ENCODE measurements at places on chromosomes 5 and 9.

- no peak for DNase-seq
These were observed 120.0 kb upstream of the CACNA1B start for GRCh38 chr9:137757613-137758029.

GRCh38 chr9:136059321-136059791 is 35.7 kb downstream of the NACC2 start:
- no peak for DNase-seq

DNA sequence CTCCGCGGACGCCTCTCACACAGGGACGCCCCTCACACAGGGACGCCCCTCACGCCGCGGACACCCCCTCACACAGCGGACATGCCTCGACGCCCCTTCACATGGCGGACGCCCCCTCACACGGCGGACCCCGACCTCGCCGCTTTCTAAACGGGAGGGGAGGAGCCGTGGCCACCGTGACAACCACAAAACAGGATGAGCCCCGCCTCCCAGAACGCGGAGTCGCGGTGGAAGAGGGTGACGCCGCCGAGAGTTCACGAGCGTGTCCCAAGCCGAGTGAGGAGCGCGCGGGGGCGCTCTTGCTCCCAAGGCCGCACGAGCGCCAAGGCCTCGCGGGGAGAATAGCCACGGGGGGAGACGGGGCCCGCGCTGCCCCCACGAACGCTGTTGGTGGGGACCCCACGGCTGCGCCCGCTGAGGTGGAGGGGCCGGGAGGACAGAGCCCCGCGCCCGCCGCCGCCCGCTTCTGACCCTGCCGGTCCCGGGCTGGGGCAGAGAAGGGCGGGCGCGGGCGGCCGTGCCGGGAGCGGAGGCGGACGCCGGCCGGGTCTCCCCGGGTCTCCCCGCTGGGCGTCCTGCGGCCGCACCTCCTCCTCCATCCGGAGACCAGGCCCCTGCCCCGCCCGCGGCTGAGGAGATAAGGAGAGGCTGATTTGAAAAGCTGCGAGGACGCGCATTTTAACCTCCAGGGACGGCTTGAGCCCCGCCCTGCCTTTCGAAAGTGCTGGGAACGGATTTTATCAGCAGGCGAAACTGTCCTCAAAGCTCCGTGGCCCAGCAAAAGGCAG is 3.9 kb upstream of the NKD2 start:
- DNase-seq, result peak; percentile 76

- DNase-seq, result no peak
These were observed 59.5 kb upstream of the RNF130 start for GRCh38 chr5:180130876-180131740.

GRCh38 chr9:125851979-125852378 is 104.8 kb downstream of the PBX3 start:
- no peak for DNase-seq

- no peak for DNase-seq
These were observed 58.0 kb downstream of the GDA start for GRCh38 chr9:72207278-72207677.

Measured in hindlimb muscle (tissue), 1 donor.